HuH-7.5 (cell line): ENCODE measurements at places on chromosomes 1 and 21.

DNA sequence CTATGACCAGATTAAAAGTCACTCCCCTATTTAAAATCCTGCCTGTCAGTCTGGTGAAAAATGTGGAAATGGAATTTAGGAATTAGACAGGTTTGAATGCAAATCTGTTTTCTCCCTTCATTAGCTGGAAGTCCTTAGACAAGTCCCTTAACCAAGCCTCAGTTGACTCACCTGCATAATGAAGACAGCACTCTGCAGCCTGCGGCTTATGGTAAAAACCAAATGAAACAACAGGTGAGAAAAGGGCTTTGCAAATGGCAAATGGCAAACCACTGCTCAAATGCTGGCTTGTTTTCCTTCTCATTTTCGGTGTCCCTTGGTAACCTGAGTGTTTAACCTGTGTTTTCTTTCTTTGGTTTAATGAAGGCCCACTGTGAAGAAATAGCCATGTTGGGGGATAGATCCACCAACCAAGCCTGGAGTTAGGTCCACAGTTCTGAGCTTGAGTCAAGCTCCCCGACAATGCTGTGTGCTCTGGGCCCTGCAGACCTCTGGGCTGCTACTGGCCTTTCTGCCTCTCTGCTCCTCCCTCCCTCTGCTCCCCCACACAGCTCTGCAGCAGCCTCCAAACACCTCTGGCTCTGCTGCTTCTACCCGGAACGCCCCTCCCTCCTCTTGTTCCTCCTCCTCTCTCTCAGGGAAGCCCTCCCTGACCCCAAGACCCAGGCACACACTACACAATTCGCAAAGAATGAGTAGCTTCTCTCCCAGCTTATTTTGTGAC is 641.8 kb downstream of the MATN1 start:
- no peak for DNase-seq

GRCh38 chr1:65508051-65508450 is 87.6 kb downstream of the LEPR start:
- DNase-seq: no peak

- no peak for DNase-seq
Observed at GRCh38 chr1:199018471-199019135, 379.8 kb downstream of the PTPRC start.

- DNase-seq: no peak
Observed at GRCh38 chr1:46415514-46415913, 21.4 kb downstream of the FAAH start.

- DNase-seq: no peak
Observed at GRCh38 chr1:213669964-213670691, 317.6 kb upstream of the PROX1 start.

GRCh38 chr1:53378061-53378460 is 50.2 kb upstream of the LRP8 start:
- DNase-seq: no peak

DNA sequence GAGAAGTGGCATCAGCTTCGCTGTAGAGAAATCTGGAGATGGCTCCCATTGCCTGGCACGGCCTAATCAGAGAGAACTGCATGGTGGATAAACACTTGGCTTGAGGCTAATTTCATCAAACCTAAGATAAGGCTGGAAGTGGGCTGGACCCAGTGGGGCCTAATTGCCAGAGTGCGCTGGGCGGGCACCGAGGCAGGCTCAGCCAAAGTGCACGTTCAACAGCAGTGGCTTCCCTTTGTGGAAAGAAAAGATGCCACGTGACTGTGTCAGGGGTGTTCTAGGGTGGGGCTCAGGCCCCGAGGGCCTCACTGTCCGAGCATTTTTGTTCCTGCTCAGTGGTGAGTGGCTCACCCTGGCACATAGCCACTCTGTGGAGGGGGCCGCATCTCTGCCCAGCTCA is 5.8 kb downstream of the PLCH2 start:
- DNase-seq: no peak

DNA sequence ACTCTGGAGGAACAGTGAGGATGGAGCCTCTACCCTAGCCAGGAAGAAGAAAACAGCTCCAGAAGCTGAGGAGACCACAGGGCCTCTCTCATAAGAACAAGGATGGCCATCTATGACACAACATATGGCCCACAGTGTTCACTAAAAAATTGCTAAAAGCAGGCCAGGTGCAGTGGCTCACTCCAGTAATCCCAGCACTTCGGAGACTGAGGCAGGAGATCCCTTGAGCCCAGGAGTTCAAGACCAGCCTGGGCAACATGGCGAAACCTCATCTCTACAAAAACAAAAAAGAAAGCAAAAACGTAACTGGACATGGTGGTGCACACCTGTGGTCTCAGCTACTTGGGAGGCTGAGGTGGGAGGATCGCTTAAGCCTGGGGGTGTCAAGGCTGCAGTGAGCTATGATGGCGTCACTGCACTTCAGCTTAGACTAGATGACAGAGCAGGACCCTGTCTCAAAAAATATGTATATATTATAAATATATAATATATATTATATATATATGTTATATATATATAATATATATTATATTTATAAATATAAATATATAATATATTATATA is 103.1 kb downstream of the TOMM20 start:
- no peak for DNase-seq

GRCh38 chr1:117363571-117364048 is 3.6 kb upstream of the MAN1A2 start:
- no peak for DNase-seq

- DNase-seq: no peak
Observed at GRCh38 chr1:72178266-72178665, 104.1 kb downstream of the NEGR1 start.

GRCh38 chr1:17554954-17555353 is 15.5 kb downstream of the ARHGEF10L start:
- DNase-seq: no peak

- DNase-seq: no peak
Observed at GRCh38 chr1:226881515-226882185, 11.2 kb downstream of the PSEN2 start.

GRCh38 chr1:159879136-159879535 is 16.7 kb upstream of the VSIG8 start:
- DNase-seq: no peak

DNA sequence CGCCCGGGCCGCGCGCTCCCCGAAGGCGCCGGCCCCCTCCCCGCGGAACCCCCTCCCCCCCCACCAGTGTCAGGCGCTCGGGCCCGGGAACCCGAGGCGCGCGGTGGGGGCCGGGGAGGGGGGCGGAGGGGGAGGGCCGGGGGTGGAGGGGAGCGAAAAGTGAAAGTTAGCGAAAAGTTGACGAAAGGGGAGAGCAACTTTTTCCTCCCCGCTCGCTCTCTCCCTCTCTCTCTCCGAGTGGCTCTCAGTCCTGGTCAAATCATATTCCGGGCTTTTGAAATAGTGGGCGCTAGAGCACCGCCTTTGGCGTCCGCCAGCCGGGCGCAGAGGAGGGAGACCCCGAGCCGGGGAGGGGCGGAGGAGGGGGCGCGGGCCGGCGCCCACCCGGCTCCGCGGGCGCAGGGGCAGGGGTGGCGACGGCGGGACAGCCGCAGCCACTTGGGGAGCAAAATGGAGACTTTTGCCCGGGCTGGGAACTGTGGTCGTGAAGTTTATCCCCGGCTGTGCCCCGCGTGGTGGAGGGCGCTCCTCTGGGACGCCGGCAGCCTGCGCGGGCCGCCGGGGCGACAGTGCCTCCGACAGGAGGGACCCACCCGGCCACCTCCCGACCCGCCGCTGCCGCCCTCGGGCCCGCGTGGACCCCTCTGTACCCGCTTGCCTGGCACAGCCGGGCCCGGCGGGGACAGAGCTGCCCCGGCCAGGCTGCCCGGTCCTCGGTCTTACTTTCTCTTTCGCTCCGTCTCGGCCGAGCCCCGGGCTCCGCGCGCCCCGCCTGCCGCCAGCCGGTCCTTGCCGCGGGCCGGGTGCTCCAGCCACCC is 697 bp downstream of the PRDM16 start:
- peak; percentile 97 for DNase-seq

DNA sequence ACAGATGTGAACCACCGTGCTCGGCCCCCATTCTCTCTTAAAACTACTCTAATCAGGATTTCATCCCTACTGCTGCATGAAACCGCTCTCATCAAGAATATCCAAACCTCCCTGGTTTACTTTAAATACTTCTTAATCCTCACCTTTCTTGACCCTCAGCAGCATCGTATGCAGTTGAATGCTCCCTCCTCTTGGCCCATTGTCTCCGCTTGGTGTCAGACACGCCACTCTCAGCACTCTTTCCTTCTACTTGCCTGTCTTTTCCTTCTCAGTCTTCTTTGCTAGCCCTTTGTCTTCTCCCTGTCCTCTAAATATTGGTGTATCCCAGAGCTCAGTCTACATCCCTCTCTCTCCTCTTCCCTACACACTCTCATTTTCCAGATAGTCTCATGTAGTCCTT is 314.9 kb downstream of the MRPL39 start:
- no peak for DNase-seq

DNA sequence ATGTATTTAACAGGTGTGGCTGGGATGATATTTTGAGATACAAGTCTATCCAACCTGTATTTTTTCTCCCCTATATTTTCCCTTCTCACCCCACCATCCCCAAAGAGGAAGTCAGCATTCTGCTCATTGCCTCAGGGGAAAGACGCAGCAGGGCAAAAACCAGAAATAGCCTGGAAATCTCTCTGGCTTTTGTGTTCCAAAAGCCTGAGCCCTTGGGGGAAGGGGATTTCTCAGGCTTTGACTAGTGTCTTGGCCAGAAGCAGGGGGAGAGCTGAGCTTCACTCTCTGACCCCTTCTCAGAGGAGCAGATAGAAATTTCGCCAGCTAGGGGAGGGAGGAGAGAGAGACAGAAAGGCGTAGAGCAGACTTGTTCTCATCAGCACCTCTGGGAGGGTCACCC is 244.7 kb downstream of the RRAGC start:
- no peak for DNase-seq

GRCh38 chr1:94463765-94464330 is 45.7 kb downstream of the ABCD3 start:
- peak; percentile 13 for DNase-seq

GRCh38 chr1:190436615-190437014 is 41.0 kb downstream of the BRINP3 start:
- no peak for DNase-seq

GRCh38 chr1:211334986-211335385 is 8.4 kb downstream of the TRAF5 start:
- DNase-seq: no peak

- no peak for DNase-seq
Observed at GRCh38 chr1:197989058-197989457, 71.9 kb downstream of the LHX9 start.

- DNase-seq: no peak
Observed at GRCh38 chr1:32782086-32782485, 35.1 kb downstream of the YARS1 start.

DNA sequence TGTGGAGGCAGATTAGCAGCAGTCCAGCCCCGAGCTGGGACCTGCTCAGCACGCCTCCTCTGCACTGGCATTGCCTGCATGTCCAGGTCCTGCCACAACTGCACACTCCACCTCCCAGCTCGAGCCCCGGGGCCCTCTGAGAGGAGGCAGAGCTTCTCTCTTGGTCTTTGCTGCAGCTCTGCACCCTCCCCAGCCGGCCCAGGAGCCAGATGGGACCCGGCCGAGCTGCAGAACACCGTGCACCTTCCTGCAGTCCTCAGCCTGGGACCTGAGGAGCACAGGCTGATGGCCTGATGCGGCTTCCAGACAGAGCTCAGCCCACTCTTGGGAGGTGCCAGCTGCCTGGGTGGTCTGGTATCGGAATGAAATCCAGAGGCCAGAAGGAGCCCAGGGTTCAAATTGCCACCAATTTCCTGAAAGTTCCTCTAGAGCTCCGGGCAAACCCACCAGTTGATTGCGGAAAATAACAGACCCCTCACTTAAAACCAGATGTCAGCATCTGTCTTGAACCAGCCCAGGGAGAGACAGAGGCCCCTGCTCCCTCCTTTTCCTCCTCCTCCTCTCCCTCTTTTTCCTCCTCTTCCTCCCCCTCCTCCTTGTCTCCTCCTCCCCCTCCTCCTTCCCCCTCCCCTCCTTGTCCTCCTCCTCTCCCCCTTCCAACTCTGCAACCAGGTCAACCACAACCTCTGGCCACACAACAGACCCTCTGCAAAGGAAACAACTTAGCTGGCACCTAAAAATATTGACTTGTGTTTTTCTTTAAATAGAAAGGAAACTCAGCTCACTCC is 10.6 kb upstream of the SPSB1 start:
- no peak for DNase-seq

DNA sequence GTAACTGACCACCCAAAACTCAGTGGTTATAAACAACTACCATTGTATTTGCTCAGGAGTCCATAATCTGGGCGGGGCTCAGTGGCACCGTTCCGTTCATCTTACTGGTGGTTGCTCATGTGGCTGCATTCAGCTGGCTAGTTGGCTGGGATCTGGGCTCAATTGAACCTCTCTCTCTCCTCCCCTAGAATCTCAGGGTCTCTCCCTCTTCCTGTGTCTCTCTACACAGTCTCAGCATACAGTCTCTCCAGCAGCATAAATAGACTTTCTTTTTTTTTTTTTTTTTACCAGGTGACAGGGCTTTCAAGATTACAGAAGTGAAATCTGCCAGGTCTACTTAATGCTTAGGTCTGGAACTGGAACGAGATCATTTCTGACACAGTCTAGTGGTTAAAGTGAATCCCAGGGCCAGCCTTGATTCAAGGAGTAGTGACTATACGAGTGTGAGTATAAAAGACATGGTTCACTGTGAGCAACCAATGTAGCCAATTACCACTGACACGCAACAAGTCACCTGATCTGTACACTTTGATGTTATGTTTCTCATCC is 193.7 kb upstream of the ESRRG start:
- no peak for DNase-seq

DNA sequence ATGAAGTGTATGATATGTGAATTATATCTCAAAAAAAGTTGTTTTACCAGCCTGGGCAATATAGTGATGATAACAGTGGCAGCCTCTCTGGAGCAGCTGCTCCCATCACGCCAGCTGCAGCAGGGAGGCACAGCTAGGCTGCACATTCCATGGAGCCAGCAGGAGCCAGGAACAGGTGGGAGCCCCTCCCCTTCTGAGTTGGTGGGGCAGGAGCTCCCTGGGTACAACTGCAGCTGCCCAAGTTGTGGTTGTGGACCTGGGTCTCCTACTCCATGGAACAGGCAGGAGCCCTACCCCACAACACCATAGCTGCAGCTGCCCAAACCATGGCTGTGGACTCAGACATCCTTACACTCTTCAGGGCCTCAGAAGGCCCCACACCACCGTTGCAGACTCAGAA is 21.7 kb upstream of the FNBP1L start:
- DNase-seq: no peak

DNA sequence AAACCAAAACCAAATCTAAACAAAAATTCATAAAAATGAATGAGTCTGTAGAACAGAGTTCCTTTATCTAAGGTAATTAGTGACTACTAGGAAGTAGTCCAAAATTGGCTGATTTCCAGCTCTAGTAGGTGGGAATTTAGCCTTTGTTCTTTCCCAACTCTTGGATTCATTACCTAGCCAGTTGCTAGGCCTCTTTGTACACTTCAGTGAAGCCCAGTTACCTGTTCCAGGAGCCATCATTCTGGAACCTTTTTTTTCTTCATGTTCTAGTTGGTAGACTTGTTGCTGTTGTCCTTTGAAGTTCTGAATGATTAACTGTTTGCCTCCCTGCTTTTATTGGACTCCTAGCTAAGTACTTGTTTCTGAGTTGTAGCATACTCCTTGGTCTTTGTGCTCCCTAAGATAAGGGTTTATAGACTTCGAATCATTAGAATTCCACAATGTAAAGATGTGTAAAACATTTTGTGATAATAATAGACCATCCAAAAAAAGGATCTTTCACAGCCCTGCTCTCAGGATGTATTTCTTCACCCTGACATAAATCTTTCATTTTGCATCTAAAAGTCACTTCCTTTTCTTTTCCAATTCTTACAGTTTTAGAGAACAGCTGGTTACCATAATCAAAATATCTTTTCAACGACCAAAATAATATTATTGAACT is 9.8 kb downstream of the PLA2G4A start:
- DNase-seq: no peak

- no peak for DNase-seq
Observed at GRCh38 chr1:198228925-198229324, 72.1 kb downstream of the NEK7 start.
